Bladder microvascular endothelial cell (primary cell): ENCODE measurements at places on chromosomes 4 and X. TPM values are rescaled to one million over a fixed set of nuclear protein-coding genes. Genes with fewer than 3 reads are reported as not detected.

The CT45A2 gene
- not detected in 2 replicates for total RNA-seq

The LIMCH1 gene
- total RNA-seq, result 41.9 and 57.3 TPM in 2 replicates

The HEPH gene
- 0.16 and 1.9 TPM in 2 replicates for total RNA-seq

The MAGEA2 gene
- not detected in 2 replicates for total RNA-seq

The AGA gene
- total RNA-seq, result 20.6 and 37.0 TPM in 2 replicates

The CD40LG gene
- not detected in 2 replicates for total RNA-seq

The GPM6B gene
- under 0.01 and 0.38 TPM in 2 replicates for total RNA-seq

The GABRB1 gene
- not detected in 2 replicates for total RNA-seq

The SYNPO2 gene
- total RNA-seq, result 0.32 and 0.44 TPM in 2 replicates

The G3BP2 gene
- total RNA-seq, result 113 and 184 TPM in 2 replicates

The SOWAHB gene
- total RNA-seq, result not detected in 2 replicates

The SLIT2 gene
- total RNA-seq, result 1.3 TPM in 2 replicates

The RTL5 gene
- 0.16 and 1.1 TPM in 2 replicates for total RNA-seq

The NUP62CL gene
- 0.06 and 0.16 TPM in 2 replicates for total RNA-seq

The PRR32 gene
- not detected in 2 replicates for total RNA-seq

The SHROOM2 gene
- 3.7 and 11.0 TPM in 2 replicates for total RNA-seq

The USP17L12 gene
- not detected in 2 replicates for total RNA-seq

The PARM1 gene
- under 0.01 and 0.06 TPM in 2 replicates for total RNA-seq

The ZFYVE28 gene
- total RNA-seq, result 8.6 and 8.7 TPM in 2 replicates

The STBD1 gene
- 0.82 and 3.1 TPM in 2 replicates for total RNA-seq
